ENCODE measurements at places on chromosomes 4 and X.

DNA sequence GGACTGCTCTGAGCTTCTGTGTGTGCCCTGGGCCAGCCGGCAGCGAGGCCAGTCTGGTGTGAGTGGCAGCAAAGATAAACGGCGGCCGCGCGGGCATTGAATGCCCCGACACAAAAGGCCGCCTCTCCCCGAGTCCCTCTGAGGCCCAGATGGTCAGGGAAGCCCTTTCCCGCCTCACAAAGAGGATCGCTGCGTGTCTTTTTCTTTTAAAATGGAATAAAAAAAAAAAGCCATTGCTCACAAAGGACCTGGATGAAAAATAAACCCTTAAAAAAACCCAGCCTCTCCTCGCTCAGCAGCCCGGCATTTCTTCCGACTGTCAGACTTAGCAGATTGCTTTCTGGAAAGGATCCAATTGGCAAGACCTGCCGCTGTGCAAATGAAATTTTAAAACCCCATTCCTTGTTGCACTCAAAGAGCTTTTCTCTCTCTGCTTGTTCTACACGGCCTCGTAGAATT, 578.7 kb downstream of the BCOR start:
- DNase-seq = no peak

- no peak for DNase-seq
Measured at GRCh38 chrX:71859637-71860036, 51.0 kb upstream of the NHSL2 start.

GRCh38 chrX:7704205-7704604, 138.8 kb upstream of the VCX start:
- no peak for DNase-seq

DNA sequence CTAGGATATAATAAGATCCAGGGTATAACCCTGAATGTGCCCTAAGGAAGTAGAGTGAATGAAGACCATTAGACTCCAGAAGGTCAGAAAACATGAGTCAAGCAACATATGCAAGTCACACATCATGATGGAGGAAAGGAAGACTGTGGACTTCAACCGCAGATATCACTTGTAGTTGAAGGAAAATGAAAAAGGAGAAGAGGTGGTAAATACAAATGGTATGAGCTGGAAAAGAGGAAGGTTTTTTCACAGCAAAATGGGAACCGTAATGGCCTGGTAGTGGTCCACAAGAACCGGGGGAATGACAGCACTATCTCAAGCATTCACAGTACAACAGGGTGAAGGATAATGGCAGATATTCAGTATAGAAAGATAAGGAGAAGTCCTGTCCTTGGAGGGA, 5.2 kb upstream of the SCFD2 start:
- DNase-seq = no peak

- no peak for DNase-seq
Measured at GRCh38 chr4:74203467-74203866, 45.5 kb downstream of the MTHFD2L start.
